Psoas muscle (tissue), 8 donors: ENCODE measurements at places on chromosomes 11 and 22.

DNA sequence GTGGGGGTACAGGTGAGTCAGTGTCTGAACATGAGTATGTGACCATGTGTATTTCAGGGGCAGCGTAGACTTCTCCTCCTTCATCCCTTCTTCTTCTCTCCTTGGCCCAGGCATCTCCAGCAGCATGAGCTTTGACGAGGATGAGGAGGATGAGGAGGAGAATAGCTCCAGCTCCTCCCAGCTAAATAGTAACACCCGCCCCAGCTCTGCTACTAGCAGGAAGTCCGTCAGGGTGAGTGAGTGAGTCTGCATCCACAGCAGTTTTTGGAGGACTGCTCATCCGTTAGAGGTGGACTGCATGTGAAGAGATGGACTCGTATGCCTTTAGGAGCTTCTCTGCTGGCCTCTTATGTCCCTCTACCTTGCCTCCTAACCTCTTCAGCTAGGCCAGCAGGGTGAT is 15.6 kb downstream of the TUB start:
- no peak for DNase-seq

GRCh38 chr11:111585371-111585770 is 16.9 kb upstream of the SIK2 start:
- no peak for DNase-seq

GRCh38 chr11:3707176-3707575 is 36.0 kb upstream of the CHRNA10 start:
- DNase-seq, result no peak

- DNase-seq, result no peak
Observed at GRCh38 chr22:23501261-23501619, 78.8 kb downstream of the IGLL1 start.

DNA sequence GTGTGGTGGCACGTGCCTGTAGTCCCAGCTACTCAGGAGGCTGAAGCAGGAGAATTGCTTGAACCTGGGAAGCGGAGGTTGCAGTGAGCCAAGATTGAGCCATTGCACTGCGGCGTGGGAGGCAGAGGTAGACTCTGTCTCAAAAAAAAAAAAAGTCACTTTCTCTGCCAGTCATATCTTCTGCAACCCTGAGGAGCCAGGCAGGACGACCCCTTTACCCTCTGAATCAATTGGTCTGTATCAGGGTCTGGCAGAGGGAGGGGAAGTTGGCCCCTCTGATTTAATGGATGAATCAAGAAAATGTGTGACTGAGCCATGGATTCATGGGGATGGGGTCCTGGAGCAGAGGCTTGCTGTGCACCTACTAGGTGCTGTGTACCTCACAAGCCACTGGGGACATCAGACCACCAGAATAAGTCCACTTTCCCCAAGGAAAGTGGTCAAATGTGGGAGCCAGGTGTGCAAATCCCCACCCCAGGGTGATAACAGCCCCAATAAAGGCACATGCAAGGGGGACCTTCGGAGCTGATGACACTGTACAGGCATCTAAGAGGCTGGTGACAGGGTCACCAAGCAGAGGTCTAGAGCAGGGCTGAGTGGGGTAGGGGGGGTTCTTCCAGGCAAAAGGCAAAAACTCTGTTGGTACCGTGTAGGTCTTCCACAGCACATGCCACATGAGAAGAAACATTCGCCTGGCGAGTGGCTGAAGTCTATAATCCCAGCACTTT is 29.0 kb downstream of the TXN2 start:
- no peak for DNase-seq

DNA sequence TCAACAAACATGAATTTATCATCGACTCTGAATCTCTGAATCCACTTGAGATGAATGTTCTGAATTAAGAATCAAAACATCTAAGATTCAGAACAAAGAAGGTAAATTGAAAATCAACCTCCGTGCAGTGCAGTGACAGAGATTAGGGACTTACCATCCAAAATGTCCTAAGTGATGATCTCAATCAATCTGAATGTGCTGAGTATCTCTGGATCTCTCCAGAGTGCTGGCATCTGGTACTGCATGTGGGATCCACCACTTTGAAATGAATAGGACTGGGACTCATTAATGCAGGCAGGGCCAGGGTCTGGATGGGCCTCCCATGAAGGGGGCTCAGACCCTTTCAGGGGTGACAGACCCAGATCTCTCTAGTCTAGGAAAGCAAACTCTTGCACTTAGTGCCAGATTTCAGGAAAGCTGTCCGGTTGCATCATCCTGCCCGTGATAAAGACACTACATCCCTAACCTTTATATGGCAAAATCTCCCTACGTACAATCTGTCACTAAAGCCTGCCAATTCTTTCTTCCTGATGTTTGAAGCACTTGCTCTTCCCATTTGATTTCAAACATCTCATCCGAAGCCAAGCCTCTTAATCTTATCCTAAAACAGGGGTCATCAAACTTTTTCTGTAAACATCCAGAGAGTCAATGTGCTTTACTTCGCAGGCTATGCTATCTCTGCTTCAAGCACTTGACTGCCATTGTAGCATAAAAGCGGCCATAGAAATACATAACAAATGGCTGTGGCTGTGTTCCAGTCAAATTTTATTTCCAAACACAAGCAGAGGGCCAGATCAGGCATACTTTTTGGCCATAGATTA is 263.3 kb downstream of the LARGE1 start:
- no peak for DNase-seq

GRCh38 chr11:72642043-72642883 is 32.0 kb downstream of the PDE2A start:
- DNase-seq, result peak; percentile 49

- DNase-seq, result peak; percentile 41
Observed at GRCh38 chr11:3130269-3131071, 34.6 kb downstream of the OSBPL5 start.

GRCh38 chr11:113105592-113105991 is 144.4 kb downstream of the NCAM1 start:
- no peak for DNase-seq

GRCh38 chr11:60647087-60647486 is 52.3 kb upstream of the MS4A8 start:
- DNase-seq, result no peak

DNA sequence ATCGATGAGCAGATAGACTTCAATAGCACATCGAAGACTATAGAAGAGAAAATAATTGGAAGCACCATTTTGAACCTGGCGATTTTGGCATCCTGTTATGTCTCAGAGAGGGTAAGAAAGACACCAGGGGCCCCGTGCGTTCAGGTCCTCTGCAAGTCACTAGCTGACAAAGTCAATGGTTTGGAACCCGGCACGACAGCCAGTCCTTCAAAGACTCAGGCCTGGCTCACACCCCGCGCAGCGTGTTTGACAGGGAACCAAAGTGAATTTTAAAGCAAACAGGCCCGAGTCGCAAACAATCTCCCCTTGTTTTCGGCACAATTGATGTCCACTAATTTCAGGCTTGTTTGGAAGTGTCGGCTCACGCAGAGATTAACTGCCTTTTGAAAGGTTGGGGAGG is 716.6 kb downstream of the BRD1 start:
- no peak for DNase-seq

- DNase-seq, result no peak
Observed at GRCh38 chr11:21634491-21634890, 558.4 kb upstream of the ANO5 start.

DNA sequence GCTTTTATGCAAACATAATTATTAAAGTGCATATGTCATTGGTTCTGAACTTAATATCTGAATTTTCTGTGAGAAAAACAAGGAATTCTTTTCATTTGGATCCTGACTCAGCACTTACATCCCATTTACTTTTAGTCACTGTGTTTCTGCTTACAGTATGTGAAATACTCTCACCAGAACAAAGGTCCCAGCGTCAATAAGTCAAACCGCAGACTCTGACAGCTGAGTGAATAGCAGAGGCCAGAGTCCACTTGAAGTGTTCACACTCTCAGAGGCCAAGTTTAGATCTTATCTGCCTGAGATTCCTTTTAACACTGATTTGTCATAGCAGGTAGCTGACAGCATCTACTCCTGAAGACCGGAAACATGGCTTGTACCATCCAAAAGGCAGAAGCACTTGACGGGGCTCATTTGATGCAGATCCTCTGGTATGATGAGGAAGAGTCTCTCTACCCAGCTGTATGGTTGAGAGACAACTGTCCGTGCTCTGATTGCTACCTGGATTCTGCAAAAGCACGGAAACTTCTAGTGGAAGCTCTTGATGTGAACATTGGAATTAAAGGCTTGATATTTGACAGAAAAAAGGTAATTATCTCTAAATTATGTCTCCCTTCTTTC is 14.6 kb downstream of the BBOX1 start:
- no peak for DNase-seq

- no peak for DNase-seq
Observed at GRCh38 chr11:116955548-116955947, 118.1 kb upstream of the APOA1 start.

DNA sequence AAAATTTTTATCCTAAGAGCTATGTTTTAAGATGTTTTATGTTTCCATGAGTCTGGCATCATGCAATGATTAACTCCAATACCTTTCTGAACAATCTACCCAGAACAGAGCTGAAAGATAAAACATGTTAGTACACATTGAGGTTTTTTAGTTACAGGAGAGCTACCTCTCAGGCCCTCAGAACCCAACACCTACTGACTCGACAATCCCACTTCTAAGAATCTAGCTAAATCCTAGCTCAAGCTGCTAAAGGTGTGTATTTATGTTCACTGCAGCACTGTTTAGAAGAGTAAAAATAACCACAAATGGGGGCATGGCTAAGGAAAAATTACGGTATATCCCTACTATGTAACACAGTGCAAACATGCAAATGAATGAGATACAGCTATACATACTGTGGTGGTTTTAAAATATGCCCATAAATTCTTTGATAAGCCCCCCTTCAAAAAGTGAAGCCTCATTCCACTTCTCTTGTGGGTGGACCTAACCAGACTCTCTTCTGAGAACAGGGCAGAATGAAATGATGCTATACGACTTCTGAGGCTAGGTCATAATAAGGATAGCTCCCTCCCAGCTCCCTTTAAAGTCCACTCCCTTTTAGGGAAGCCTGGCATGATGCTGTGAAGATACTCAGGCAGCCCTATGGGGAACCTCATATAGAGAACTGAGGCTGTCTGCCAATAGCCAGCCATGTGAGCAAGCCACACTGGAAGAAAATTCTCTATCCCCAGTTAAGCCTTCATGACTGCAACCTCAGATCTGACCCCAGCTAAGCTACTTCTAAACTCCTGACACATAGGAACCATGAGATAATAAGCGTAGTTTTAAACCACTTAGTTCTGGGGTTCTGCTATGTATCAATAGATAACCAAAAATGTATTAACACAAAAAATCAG is 29.5 kb downstream of the TMEM123 start:
- DNase-seq, result no peak

GRCh38 chr11:61022311-61023085 is 51.0 kb downstream of the CD6 start:
- no peak for DNase-seq

- no peak for DNase-seq
Observed at GRCh38 chr22:30511911-30512310, 6.4 kb upstream of the SEC14L4 start.

DNA sequence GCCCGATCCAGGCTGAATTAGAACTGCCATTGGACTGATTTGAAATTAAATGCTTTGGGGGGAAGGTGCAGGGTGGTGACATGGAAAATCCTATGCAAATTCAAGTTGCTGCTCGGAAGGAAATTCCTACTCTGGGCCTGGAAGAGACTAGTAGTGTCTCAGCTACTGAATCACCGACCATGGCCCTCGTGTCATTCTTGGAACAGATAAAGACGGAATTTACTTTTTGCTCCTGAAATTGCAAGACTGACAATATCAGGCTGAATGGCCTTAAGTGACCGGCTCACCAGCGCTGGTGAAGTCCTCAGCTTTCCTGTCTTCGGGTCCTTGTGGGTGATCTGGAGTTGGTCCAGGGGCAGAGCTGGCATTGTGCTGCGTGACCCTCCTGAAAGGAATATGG is 6.1 kb downstream of the ASCC2 start:
- DNase-seq, result no peak

GRCh38 chr11:61850687-61851086 is 22.6 kb downstream of the FADS2 start:
- no peak for DNase-seq

GRCh38 chr11:8032576-8033304 is 45.6 kb downstream of the EIF3F start:
- no peak for DNase-seq

DNA sequence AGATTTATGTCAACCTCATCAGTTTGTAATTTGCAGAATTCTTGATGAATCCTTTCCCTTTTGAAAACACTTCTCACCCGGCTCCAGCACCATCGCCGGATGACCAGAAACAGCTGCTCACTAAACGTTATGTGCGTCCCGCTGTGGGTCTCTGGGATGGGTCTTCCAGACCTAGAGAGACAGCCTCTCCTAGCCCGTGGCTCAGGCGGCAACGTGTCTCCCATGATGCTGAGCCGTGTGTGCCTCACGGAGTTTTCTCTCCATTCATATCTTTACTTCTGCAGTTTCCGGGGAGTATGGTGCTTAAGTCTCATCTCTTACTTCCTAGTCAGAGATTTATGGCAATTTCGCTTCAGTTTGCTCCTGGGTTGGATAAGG is 25.0 kb upstream of the ACR start:
- DNase-seq, result peak; percentile 37

DNA sequence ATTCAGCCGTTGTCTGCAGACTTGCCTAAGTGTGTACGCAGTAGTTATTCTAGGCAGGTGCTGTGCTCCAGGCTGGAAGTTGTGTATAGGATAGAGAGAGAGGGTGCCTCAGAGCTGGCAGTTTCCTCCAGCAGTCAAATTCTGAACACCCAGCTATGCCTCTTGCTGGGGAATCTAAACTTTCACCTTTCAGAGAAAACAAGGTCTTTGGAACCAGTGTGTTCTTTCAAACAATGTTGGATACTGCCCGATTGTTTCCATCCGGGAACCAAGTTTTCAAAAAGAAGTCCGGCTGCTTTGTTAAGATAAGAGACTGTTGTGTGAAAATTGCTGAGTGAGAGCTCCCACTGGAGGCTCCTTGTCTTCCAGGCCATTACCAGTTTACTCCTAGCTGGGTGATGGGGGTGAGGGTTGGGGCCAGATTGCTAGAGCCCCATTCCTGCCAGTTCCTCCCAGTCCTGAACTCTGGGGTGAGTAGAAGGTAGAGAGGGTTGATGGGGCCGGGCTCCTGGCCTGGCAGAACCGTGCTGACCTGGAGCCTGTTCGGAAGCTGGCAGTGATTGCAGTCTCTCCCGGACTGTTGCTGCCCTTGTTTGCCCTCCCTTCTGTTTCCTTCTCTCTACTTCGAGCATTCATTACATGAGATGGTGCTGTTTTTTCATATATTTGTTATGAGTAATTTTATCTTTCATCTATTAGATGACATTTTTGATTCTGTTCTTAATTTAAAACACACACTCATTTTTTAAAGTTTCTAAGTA is 150.2 kb downstream of the TEAD1 start:
- DNase-seq, result no peak

- no peak for DNase-seq
Observed at GRCh38 chr22:25061605-25062376, 109.3 kb downstream of the KIAA1671 start.

GRCh38 chr11:125956391-125957134 is 10.7 kb downstream of the VSIG10L2 start:
- DNase-seq, result no peak

- DNase-seq, result peak; percentile 47
Observed at GRCh38 chr22:44024288-44024921, at the start of gene PARVB. TSS of gene PARVB (plus strand) at chr22:44024302. CDS start at chr22:44024340, 38 bp downstream.

DNA sequence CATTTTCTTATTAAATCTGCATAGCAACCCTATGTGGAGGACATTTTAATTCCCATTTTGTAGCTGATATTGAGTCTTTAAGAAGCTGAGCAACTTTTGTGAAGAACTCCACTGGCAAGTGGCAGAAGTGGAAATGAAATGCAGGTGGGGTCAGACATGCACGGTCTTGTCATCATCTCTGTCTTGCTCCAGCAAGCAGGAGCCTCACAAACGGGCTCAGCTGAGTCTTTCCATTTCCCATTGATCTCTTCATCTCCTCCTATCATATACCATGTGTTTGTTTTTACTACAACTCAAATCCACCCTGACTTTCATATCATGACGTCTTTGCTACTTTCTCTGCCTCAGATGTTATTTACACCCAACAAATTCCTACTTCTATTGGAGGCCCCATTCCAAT is 97.9 kb upstream of the TENM4 start:
- DNase-seq, result no peak
